Hepatic stellate cell (primary cell): ENCODE measurements at places on chromosomes 13 and 19.

DNA sequence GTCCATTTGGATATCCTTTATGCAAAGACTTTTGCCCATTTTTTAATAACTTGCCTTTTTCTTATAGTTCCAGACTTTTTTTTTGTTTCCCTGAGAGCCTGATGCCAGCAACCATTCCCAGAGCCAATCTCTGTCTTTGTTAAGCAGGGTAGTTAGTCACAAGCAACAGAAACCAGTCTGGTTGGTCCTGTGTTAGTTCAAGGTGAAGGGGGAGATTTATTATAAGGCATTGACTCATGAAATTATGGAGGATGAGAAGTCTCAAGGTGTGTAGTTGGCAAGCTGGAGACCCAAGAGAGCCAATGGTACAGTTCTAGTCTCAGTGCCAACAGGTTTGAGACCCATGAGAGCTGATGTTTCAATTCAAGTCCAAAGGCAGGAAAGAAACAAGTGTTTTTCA is 33.0 kb downstream of the GPR12 start:
- no peak for DNase-seq

- no peak for DNase-seq
Observed at GRCh38 chr19:5480427-5480836, 25.2 kb downstream of the ZNRF4 start.

- DNase-seq: no peak
Observed at GRCh38 chr19:47687906-47688305, 25.3 kb upstream of the EHD2 start.

DNA sequence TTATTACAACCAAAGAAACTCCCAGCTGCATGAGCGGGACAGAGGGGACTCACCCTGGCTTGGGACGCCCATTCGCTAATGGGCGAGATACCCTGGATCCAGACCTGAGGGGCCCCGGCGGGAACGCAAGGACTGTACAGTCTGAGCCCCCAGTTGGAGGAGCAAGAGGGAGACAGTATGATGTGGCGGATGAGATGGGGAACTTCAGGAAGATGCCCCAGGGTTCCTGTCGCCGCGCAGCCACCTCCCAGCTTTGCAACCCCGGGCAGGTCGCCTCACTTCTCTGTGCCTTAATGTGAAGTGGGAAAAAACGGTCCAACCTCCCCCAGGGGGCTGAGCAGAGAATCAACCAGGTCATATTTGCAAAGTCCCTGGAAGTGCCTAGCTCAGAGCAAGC is 2.5 kb downstream of the NPAS1 start:
- DNase-seq: no peak

DNA sequence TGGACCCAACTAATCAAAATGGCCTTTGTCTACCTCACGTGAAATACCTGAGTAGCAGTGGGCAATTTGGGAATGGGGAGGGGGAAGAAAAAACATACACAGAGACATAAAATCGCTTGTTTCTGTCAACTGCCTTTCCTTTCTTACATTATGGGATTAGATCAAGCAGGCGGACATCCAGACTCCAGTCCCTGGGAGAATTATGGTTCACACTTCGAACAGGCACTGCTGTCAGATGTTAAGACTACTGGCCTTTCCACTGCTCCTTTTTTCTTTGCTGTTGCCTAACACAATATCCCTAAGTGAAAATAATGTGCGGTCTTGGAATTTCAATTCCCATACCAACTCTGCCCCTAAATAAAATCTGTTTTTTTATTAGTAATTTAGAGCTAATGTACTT is 1719.7 kb upstream of the SLC10A2 start:
- DNase-seq: no peak
